Activated CD4-positive, alpha-beta T cell treated with anti-CD3 and anti-CD28 coated beads, Interleukin-2, amount 10 ng/mL, durations not matched to agents 7 days and 5 days (primary cell): ENCODE measurements at places on chromosomes 4 and X. TPM values are rescaled to one million over a fixed set of nuclear protein-coding genes. Genes with fewer than 3 reads are reported as not detected.

- H3K4me3 ChIP-seq, result no peak overlapping the region
- DNase-seq, result no peak
- no peak overlapping the region for H3K27ac ChIP-seq
- H3K4me1 ChIP-seq, result no peaks in the 10 kb centered on the region
- no peaks in the 10 kb centered on the region for H3K27me3 ChIP-seq
Measured at GRCh38 chr4:955931-956381, 17.4 kb downstream of the DGKQ start.

The PAGE1 gene
- total RNA-seq, result not detected

GRCh38 chrX:103656617-103657016 is 27.8 kb downstream of the TCEAL1 start:
- H3K36me3 ChIP-seq, result no peaks in the 10 kb centered on the region
- H3K27ac ChIP-seq, result no peak overlapping the region
- H3K27me3 ChIP-seq, result no peaks in the 10 kb centered on the region

GRCh38 chr4:123244137-123244536 is 152.5 kb upstream of the SPRY1 start:
- DNase-seq, result no peak
- no peaks in the 10 kb centered on the region for H3K4me1 ChIP-seq
- H3K36me3 ChIP-seq, result peaks cover 2% of the 10 kb centered on the region
- H3K27ac ChIP-seq, result no peak overlapping the region
- no peaks in the 10 kb centered on the region for H3K27me3 ChIP-seq

GRCh38 chr4:91958596-91958995 is 345.2 kb upstream of the GRID2 start:
- no peaks in the 10 kb centered on the region for H3K4me1 ChIP-seq
- no peaks in the 10 kb centered on the region for H3K36me3 ChIP-seq
- no peaks in the 10 kb centered on the region for H3K27me3 ChIP-seq
- no peak overlapping the region for H3K4me3 ChIP-seq
- H3K27ac ChIP-seq, result no peak overlapping the region
- no peak for DNase-seq

The GAGE12J gene
- total RNA-seq, result not detected

DNA sequence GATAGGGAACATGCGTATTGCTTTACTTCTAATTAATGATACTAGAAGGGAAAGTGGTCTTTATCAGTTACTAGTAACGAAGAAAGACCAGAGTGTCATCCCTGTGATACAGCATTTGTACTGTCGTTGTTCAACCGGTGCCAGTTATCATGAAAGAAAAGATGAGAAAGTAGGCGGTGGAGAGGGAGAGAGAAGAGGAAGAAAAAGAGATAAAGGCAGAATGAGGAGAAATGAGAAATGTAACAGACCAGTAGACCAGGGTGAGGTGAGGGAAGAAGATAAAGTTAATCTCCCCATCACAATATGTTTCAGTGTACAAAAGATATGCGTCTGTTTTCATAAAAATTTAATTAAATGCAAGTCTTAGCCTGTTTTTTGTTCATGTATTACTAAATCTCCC is 135.2 kb upstream of the HPGD start:
- no peak for DNase-seq
- H3K4me1 ChIP-seq, result no peaks in the 10 kb centered on the region
- H3K4me3 ChIP-seq, result no peak overlapping the region
- H3K36me3 ChIP-seq, result no peaks in the 10 kb centered on the region

GRCh38 chr4:87659247-87659931 is 9.3 kb downstream of the DMP1 start:
- no peak for DNase-seq
- no peaks in the 10 kb centered on the region for H3K36me3 ChIP-seq
- H3K27me3 ChIP-seq, result no peaks in the 10 kb centered on the region

DNA sequence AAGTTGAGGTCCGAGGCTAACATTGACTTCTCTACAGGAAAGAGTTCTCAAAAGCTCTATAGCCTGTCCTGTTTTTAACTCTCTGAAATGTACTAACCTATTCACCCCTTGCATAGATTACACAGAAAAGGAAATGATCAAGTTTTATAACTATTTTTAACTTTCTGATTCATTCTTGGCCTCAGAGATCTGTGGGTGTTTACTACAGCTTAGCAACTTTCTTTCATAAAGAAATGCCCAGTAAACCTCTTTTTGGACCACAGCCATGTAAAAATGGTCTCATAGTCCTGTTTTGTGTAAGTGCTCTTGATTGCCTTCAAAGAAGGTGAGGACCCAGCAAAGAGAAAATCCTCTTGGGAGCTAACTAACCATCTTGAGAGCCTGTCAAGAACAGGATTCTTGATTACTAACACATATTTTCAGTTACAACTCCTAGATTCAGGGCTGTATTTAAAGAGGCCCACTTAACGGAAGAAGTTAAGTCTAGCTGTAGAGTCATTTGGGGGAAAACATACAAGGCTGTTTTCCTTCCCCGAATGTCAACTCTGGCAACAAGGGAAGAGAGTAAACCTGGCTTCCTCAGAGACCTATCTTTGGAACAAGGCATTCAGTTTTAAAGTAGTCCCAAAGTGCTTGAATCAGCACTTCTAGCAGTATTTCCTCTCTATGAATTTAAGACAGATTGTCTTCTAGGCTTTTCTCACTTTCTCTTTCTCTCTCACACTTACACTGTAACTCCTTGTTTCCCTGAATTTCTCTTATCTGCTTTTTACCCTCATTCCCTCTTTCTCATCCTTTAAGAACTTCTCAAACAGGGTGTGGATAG is 78.2 kb downstream of the IL21 start:
- H3K4me3 ChIP-seq, result no peak overlapping the region
- no peaks in the 10 kb centered on the region for H3K27me3 ChIP-seq
- DNase-seq, result no peak
- peaks cover 60% of the 10 kb centered on the region for H3K4me1 ChIP-seq

The DNAAF6 gene
- total RNA-seq, result not detected

- peaks cover 40% of the 10 kb centered on the region for H3K4me1 ChIP-seq
- H3K36me3 ChIP-seq, result peaks cover 44% of the 10 kb centered on the region
- no peak overlapping the region for H3K27ac ChIP-seq
- no peak overlapping the region for H3K4me3 ChIP-seq
Measured at GRCh38 chr4:41939016-41939626, 3.9 kb downstream of the TMEM33 start.
